ENCODE measurements at places on chromosomes 16 and 17.

DNA sequence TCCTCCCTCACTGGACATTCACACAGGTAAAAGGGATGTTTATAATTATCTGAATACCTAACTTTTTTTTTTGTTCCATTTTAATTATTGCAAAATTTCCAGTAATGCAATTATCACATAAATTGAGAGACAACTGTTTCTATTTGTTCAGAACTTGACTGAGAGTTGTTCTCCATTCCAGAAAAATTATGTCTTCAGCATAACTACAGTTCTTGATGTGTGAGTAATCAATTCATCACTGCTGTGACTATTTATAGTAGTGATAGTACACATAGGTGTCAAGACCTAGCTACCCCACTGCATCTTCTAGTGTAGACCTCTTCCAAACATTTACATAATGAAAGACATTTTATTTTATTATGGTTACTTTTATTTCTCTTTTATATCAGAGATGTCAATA is 5.8 kb upstream of the TNRC6A start:
- DNase-seq = no peak

- no peak for DNase-seq
Observed at GRCh38 chr17:77600346-77600745, 358.2 kb upstream of the TNRC6C start.

DNA sequence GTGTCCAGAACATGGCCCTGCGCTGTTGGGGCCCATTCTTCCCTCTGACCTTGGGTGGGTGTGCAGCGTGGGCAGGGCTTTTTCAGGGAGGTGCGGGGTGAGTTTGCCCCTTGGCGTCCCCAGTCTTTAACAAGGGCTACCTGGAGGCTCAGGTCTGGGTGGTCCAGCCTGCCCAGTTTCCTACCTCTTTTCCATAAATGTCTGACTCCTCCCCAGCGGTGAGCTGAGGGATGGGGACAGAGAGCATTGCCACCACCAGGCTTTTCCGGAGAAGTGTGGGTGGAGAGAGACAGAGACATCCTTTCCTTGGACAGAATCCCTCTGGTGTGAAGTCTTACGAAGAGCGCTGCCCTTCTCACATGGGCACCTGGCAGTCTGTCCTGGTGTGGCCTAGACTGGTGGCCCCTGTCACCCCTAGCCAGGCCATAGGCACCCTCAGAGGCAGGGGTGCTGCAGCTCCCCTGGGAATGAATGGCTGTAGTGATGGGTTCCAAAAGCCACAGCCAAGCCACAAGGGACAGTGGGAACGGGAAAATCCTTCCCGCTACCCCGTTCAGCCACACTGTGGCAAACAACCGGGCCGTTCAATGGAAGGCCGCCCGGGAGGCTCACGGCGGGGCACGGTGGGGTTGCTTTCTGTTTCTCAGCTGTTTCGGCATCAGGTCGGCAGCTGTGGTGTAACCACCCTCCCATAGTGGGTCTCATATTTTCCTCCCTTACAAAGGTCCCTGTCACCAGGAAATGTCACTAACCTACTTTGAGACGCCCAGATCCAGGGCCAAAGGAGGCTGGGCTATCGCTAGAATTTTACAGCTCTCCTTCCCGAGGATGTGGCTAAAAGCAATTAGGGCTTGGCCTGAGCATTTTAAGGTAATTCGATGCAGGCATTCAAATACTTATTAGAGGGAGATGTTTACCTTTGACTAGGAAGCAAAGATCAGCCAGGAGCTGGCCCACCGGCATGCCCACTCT is 61.9 kb upstream of the GSE1 start:
- DNase-seq = no peak

DNA sequence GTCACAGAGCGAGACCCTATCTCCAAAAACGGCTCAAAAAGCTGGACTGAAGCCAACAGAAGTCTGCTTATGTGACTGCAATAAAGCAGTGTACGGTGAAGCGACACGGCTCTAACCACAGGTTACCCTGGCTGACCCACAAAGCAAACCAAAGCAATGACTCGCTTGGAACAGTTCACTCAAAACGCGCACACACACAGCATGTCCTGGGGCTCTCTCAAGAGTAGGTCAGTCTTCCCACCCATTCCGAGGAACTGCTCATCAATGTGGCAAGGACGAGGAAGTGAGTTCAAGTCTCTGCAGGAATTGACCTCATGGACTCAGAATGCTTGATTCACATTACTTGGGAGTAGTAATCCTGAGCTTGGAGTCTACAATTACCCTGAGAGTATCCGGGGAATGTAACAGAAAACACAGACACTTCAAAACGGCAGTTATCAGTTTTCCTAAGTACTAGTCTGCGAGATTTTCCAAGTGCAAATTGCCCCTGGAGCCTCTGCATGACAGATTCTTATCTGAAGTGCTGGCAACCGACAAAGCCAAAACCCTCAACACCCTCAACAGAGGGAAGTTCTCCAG is 25.4 kb downstream of the PELP1 start:
- DNase-seq = no peak

GRCh38 chr16:53920988-53921387 is 217.0 kb downstream of the FTO start:
- no peak for DNase-seq

GRCh38 chr16:78796221-78796866 is 696.9 kb downstream of the WWOX start:
- DNase-seq = no peak

DNA sequence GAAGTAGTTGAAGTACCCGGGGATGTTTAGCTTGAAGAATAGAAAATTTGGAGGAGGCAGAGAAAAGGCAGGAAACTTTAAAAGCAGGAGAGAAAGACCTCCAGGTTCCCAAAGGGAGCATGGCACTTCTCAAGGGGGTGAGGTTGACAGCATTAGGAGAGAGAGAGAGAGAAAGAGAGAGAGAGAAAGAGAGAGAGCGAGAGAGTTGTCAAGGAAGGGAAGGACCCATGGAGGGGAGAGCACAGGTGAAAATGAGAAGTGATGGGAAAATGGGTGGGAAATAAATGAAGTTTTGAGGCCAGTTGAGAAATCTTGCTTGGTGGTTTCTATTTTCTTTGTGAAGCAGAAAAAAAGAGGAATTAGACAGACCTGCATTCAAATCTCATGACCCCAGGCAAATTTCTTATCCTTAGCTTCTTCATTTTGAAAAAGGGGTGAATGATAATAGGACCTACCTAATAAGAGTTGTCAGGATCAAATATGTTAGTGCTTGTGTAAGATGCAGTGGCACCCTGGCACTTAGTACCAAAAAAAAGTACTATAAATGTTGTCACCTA is 24.0 kb downstream of the PRKCB start:
- no peak for DNase-seq

- no peak for DNase-seq
Observed at GRCh38 chr16:85592700-85593493, 20.2 kb upstream of the GSE1 start.

DNA sequence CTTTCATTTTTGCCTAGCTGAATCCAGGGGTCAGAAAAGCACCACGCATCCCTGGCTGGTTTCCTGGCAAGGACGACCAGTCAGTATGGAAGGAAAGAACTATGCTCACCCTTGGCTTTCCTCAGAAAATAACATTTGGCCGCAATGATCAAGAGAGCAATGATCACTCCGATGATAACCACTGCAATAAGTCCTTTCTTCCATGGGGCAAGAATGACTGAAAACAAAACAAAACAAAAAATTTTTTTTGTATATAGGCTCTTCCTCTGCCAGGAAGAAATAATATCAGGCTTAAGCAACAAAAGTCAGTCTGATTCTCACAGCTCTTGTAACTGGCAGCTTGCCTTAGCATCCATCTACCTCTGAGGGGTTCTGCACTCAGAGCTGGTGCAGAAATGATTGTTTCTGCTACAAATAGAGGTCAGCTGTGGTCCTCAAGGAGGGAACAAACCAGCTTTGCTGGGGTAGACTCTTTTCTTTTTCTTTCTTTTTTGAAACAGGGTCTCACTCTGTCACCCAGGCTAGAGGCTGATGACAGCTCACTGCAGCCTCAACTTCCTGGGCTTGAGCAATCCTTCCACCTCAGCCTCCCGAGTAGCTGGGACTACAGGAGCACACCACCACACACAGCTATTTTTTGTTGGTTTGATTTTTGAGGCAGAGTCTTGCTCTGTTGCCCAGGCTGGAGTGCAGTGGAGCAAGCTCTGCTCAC is 35.7 kb downstream of the PECAM1 start:
- DNase-seq = no peak

- DNase-seq = no peak
Observed at GRCh38 chr16:73020409-73020884, 27.5 kb downstream of the ZFHX3 start.

DNA sequence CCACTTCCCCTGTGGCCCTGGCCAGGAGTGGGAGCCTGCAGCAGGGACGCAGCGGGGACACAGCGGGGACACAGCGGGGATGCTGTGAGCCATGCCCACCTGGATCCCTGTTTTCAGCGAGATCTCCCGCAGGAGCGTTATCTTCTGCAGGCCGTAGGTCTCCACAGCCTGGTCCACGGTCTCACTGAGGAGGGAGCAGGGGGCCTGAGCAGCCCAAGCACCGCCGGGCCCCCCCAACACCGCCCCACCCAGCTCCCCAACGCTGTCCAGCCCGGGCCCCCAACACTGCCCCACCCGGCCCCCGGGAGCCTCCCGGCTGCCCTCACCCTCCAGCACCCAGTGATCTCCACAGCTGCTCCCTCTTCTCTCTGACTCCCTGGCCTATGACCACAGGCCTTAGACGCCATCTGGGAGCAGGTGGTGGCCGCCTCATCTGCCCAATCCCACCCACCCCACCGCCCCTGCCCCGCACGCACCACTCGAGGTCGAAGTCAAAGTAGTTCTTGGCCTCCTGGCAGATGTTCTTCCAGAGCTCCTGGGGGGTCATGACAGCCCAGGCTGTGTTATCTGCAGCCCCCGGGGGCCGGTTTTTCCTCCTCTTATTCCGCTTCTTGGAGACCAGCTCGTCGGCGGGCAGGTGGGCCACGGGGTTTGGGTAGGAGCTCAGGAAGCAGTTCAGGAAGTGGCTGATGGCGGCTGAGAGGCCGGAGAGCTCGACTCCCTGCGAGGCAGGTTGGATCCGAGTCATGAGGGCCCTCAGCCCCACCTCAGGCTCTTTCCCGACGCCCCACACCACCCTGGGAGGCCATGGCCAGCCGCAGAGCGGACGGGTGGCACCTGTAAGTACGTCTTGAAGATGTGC is 17.0 kb downstream of the CLUH start:
- DNase-seq = no peak

DNA sequence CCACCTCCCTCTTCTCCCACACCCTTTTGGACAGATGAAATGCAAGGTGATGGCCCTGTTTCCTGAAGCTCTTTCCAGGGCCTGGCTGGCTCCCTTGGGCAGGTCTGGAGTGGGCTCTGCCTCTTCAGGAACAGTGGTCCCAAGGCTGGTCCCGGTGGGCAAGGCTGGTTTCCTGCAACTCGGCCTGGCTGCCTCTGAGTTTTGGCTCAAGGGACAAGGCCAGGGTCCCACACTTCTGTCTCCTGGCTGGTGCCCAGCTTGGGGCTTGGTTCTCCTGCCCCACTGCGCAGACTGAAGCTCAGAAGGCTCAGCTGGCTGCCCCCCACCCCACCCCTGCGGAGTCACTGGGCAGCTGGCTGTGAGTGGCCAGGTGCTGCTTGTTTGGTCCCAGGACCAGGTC is 3.8 kb upstream of the ACTG1 start:
- no peak for DNase-seq

DNA sequence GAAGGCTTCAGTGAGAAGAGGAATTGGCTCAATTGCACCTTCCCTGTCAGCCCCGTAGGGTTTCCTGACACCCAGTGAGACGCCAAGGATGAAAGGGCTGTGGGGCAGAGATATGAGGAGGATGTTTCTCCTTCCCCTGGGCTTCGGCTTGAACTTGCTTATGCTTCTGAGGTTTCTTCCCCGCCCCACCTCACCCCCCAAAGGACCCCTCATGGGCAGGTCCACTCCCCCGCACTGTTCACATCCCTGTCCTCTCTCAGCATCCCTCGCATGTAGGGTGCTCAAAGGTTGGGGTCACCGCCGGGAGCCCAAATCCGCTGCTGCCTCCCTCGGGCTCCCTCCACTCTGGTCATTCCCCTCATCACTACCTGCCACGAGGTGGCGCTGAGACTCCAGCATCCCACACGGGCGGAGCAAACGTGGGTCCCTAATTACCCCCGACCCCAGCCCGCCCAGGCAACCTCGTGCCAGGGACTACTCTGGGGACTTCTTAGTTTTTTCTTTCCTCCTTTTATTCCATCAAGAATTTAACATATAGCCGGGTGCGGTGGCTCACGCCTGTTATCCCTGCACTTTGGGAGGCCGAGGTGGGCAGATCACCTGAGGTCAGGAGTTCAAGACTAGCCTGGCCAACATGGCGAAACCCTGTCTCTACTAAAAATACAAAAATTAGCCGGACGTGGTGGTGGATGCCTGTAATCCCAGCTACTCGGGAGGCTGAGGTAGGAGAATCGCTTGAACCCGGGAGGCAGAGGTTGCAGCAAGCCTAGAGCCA is 3.3 kb upstream of the TRARG1 start:
- no peak for DNase-seq

GRCh38 chr17:57924677-57925076 is 30.5 kb downstream of the CUEDC1 start:
- DNase-seq = no peak

GRCh38 chr17:32489320-32490100 is 2.7 kb downstream of the CDK5R1 start:
- DNase-seq = no peak

GRCh38 chr16:68762996-68763756 is 26.1 kb downstream of the CDH1 start:
- DNase-seq = no peak

GRCh38 chr17:72488555-72489271 is 367.9 kb downstream of the SOX9 start:
- no peak for DNase-seq

DNA sequence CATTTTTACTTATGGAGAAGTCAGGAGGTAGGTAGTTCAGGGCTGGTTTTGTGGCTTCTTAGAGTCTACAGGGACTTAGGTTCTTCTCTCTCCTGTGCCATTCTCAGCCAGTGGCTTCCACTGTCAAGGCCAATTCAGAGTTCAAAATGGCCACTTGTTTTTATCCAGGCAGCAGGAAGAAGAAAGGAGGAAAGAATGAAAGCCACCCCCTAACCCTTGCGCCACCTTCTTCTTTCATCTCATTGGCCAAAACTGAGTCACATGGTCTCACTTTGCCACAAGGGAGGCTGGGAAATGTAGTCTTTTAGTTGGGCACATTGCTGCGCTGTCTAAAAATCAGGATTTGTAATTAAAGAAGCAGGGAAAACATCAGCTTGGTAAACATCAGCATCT is 60.8 kb upstream of the MED9 start:
- DNase-seq = peak; percentile 46
